ENCODE measurements at places on chromosomes 6 and 20. TPM values are rescaled to one million over a fixed set of nuclear protein-coding genes. Genes with fewer than 3 reads are reported as not detected.

The MOG gene
- total RNA-seq = not detected

The ARMH2 gene
- not detected for total RNA-seq

The PRDM13 gene
- not detected for total RNA-seq

The PRR18 gene
- not detected for total RNA-seq

The LINC00237 gene
- not detected for total RNA-seq

The STX7 gene
- total RNA-seq = 28.3 TPM

The CST4 gene
- total RNA-seq = not detected

The SCUBE3 gene
- total RNA-seq = 0.03 TPM

The COX4I2 gene
- not detected for total RNA-seq

The MUC22 gene
- not detected for total RNA-seq

The SNAP91 gene
- total RNA-seq = not detected

The HTR1E gene
- not detected for total RNA-seq

The IPCEF1 gene
- total RNA-seq = not detected

The MAK gene
- total RNA-seq = not detected
